ENCODE measurements at places on chromosomes 16 and 17.
A peak's percentile ranks its signal among the peaks of the same experiment; 100 is the strongest.

DNA sequence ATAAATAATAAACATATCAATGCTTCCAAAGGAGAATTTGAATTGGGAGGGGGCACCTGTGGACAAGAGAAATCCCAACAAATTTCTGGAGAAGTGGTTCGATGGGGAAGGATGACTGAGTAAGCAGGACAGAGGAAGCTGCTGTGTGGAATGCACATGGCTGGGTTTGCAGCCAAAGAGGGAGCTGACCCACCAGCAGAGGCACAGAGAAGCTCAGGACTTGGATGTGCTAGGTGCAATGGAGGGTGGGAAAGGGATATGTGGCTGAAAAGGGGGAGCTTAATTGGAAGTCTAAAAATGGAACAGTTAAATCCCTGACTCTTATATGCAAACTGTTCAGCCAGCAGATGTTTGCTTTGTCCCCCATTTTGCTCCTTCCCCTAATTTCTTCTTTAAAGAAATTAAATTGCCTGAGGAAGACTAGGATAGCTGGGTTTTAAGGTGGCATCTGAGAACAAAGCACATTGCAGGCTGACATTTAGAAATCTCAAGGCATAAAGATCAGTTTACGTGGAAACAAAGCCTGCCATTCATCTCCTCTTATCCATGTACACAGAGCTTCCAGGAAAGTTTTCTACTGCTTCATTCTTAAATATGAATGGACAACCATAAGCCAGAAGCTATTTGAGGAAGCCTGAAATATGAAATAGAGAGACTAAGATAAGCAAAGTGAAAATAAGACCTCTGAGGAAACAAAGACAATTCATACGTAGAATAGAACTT, 23.0 kb upstream of the TNS4 start:
- DNase-seq = peak; percentile 26

GRCh38 chr17:66987059-66987616, 22.6 kb downstream of the CACNG4 start:
- no peak for DNase-seq

DNA sequence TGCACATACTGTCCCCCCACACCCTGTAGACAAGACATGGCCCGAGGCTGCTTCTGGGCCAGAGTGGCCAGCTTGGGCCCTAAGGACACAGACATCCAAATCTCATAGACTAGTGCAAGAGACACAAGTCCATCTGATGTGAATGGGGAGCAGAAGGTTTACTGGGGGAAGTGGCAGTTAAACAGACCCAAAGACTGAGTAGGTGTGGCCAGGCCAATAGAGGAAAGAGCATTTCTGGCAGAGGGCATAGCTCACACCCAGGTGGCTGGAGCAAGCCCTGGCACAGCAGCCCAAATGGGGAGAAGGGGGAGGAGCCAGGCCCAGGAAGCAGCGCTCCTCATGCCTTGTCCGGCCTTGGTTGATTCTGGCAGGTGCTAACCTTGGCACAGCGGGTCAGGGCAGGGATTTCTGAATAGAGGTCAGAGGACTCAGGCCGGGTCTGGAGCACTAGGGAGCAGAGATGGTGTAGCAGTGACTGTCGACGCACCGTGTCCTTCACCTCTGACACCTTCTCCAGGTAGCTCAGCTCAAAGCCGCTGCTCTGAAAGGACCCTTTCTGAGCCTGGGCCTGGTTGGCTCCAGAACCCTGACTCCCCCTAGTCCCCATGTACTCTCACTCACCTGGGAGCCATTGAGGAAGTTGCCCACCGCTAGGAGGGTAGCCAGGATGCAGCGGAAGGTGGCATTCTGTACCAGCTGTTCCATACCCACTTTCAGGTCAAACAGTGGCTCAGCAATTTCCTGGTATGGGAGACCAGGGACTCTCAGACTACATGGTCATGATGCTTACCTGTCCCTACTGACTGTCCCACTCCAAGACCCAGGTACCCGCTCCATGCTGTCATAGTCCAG, 4.1 kb downstream of the TMEM208 start:
- DNase-seq = no peak

- no peak for DNase-seq
These were observed 957.6 kb upstream of the SOX9 start for GRCh38 chr17:71163121-71163812.

DNA sequence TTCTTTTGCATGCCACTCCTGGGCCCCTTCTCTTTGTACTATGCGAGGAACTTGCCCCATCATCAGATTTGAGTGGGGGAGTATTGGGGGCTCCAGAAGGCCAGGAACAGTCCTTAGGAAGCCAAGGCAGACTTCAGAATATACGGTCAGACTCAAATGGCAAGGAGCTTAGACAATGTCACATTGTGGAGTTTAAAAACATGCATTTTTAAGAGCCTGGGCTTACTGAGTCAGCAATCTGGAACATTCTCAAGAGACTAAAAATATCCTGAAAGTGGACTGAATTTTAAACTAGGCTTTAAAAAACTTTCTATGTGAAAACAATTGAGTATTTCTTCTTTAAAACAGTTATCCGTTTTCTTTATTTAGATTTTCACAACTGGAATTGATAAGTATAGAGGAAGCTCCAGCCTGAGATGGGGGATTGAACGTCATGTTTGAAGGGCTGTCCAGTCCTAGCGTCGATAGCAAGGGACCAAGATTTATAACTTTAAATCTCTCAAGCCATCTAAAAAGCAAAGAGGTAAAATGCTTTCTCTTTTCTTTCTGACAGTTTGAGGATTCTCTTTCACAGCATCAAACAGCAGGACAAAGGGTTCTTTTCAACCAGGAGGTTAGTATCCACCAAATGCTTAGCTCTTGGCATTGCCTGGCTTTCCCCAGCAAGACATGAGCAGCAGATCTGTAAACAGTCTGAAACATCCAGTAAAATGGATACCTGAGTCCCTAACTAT, 45.8 kb upstream of the CDRT4 start:
- no peak for DNase-seq

- no peak for DNase-seq
These were observed 36.6 kb upstream of the CARMIL2 start for GRCh38 chr16:67608364-67608763.

- DNase-seq = no peak
These were observed 94.5 kb downstream of the CRISPLD2 start for GRCh38 chr16:84914273-84914672.

- no peak for DNase-seq
These were observed 2.9 kb upstream of the B9D1 start for GRCh38 chr17:19365499-19365817.

GRCh38 chr16:85152414-85153030, 40.2 kb upstream of the CIBAR2 start:
- DNase-seq = no peak

DNA sequence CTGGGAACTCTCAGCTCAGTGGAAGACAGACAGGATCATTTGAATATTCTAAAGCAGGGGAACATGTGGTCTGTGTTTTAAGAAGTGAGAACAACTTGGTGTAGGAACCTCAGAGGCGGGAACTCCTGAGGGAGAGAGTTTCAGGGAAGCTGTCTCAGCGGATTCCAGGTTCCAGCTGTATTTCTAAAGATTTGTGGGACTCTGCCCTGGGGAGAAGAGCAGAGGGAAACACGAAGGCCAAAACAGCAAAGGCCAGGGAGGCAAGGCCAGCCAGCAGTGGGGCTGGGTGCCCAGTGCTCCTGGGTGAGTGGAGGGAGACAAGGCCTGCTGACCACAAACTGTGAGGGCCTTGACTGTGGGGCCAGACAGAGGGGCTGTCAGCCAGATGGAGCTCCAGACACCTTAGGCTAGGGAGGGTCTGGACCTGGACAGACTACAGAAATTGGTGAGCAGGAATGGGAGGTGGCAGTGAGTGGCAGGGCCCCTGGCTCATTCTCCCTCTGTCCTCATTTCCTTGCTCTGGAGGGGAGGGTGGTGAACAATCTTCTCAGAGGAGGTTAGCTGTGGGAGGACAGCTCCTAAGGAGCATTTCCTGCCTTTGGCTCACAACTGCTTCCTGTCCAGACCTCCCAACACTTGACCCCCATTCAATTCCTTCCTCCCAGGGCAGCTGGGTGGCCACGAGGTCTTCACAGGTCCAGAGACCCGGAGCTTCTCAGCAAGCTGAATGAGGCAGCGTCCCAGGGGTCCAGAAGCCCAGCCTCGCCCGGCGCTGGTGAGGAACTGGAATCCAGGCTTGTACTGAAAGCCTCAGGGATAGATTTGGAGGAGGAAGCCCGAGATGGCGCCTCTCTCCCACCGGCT, 21.0 kb upstream of the FZD2 start:
- DNase-seq = no peak

- DNase-seq = no peak
These were observed 1.7 kb upstream of the NLRC5 start for GRCh38 chr16:56987692-56988091.

- no peak for DNase-seq
These were observed 83.5 kb downstream of the CDYL2 start for GRCh38 chr16:80720804-80721371.

GRCh38 chr17:50767446-50767845, at the start of gene ANKRD40CL:
Gene ANKRD40CL, minus strand, starts transcription at chr17:50767518. Its CDS starts 605 bp downstream, at chr17:50766913.
- no peak for DNase-seq

DNA sequence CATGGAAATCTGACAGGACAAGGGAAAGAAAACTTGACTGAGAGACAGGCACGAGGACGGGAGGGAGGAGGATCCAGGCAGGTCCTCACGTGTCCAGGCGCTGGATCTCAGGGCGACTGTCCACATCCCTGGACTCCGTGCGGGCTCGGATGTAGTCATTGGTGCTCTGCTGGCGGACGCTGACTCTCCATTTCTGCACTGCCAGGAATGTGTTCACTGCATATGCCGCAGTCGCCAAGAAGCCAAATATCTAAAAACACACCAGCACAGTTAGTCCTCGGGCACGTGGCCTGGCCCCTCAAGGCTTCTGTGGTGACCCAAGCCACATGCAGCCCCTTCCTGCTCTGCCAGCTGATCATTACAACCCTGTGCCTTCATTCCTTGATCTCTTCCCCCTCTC, 17.5 kb downstream of the CMTM3 start:
- DNase-seq = no peak

DNA sequence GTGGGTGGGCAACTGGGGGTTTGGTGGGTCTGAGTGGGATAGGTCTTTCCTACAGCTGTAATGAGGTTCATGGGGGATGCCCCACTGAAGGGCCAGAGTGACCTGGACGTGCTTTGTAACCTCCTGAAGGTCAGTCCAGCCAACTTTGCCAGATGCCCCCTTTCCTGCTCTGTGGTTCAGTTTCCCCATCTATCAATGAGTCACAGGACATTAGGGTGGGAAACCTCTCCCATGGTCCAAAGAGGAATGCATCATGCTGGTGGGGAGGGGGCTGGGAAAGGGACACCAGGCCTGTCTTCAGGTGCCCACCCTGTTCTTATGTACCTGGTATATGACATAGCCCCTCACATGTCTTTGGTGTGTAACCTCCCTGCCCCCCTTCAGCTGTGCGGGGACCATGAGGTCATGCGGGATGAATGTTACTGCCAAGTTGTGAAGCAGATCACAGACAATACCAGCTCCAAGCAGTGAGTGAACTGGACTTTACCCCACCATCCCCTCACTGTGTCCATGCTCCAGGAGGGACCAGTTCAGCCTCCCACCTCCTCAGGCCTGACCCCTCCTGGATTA, 24.0 kb upstream of the ALKBH5 start:
- no peak for DNase-seq

- DNase-seq = no peak
These were observed 3.9 kb downstream of the CARMIL2 start for GRCh38 chr16:67648764-67649407.

- DNase-seq = no peak
These were observed 115.9 kb downstream of the DYNLRB2 start for GRCh38 chr16:80656711-80657150.

GRCh38 chr17:32267690-32268205, 2.1 kb downstream of the RHBDL3 start:
- no peak for DNase-seq

- DNase-seq = no peak
These were observed 2.0 kb downstream of the PYCR1 start for GRCh38 chr17:81934850-81935708.
